H9 (cell line): ENCODE measurements at places on chromosomes 5 and 9.

DNA sequence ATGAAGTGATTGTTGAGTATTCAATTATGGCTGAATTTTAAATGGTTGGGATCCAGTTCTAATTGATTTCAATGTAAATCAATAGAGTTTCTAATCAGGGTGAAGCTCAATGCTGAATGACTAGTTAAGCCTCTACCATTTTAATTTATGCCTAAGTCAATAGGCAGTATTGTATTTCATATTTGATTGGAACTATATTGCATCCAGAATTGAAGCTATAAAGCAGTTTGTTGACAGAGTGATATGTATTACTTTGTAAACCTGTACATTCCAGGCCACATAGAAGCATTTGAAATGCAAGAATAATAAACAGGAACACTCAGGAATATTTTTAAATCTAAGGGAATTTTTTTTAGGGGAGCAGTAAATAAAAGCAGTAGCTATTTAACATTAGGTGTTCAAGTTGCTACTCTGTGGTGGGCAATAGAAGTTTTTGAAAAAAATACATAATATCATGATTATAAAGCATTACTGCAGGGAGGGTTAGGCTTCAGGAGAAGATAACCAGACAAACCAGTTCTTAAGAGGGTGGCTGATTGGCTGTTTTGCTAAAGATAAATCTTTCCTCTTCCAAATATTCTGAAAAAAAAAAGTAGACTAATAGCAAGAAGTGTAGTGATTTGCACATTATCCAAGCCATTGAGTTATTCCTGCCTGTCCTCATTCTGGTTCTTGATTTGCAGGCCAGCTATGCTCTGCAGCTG lies 492.0 kb upstream of the MEF2C start:
- DNase-seq = no peak

DNA sequence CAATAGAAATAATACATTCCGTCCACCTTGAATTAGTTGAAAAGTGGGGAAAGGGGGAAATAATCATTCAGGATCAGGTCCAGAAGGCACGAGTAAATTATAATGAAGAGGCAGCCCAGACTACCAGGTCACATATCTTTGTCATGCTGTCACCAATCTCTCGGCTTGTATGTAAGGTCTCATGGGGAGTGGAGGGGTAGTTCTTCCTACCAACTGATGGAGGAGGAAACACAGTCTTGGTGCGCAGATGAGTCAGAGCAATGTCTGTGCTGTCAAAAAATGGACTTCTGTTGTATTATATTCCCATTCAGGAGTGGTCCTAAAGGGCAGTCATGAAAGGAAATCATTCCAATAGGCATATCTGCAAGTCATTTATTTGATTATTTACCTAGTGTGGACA lies 164.2 kb upstream of the PTGER4 start:
- DNase-seq = no peak

GRCh38 chr5:152688561-152689249 lies 283.6 kb upstream of the NMUR2 start:
- DNase-seq = no peak

DNA sequence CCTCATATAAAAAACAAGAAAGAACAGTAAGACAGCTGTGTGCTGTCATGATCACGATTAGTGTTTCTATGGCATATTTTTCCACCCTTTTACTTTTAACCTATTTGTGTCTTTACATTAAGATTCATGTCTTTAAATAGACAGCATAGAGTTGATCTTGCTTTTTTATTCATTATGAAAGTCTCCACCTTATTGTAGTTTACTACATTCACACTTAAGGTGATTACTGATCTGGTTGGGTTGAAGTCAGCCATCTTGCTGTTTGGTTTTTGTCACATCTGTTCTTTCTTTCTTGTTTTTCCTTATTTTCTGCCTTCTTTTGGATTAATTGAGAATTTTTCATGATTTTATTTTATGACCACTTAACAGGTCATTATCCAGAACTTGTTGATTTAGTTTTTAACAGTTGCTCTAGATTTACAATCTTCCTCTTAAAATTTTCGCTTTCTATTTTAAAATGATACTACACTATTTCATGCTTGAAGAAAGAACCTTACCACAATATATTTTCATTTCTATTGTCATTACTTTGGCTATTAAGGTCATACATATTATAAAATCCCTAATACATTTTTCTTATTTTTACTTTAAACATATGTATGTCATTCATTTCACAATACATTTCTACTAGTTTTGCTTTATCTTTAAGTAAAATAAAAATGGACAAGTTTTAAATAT lies 292.5 kb downstream of the SH3GL2 start:
- no peak for DNase-seq

DNA sequence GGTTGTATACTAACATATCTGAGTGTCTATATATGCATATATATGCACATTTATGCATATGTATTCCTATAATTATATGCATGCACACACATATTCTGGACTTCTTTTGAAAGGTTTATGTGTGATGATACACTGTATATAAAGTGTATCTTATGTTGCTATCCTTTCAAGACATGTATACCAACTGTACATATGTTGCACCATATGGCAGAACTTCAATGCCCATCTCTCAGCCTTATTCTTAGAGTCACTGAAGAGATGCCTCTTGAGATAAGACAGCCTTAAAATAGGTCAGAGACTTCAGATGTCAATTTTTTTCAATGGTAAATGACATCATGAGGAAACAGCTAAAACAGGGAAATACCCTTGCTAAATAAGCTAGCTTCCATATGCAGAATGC lies 461.4 kb downstream of the SPATA31D1 start:
- DNase-seq = no peak

DNA sequence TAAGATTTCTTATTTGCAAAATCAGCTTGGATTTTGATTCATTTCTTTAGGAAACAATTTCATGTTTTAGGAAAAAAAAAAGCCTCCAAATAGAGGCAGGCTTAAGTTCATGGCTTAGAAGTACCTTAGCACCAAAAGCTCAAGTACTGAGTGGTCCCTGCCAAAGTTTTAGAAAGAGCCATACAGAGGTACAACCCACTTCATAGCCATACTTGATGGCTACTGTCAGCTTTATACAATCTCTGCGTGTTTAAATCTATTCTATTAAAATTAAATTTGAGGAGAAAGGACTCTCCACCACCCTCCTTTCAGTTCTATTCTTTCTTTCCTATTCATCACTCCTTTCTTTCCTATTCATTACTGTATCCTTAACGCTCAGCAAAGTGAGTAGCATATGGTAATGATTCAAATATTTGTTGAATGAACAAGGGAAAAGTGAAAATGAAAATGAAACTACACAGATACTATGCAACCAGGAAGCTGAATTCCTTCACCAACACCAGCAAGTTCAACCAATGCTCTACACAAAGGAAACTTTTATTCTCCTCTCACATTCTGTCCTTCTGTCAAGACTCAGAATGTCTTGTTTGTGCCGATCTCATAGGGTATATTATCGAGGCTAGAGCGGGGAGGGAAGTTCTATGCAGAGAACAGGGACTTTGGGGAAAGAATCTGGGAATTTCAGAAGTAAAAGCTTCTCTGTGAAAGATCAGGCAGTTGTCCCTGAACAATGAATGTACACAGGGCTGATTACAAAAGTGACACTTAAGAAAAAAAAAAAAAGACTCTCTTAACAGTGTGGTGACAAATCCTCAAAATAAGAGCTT lies 138.6 kb upstream of the SPEF2 start:
- DNase-seq = no peak

DNA sequence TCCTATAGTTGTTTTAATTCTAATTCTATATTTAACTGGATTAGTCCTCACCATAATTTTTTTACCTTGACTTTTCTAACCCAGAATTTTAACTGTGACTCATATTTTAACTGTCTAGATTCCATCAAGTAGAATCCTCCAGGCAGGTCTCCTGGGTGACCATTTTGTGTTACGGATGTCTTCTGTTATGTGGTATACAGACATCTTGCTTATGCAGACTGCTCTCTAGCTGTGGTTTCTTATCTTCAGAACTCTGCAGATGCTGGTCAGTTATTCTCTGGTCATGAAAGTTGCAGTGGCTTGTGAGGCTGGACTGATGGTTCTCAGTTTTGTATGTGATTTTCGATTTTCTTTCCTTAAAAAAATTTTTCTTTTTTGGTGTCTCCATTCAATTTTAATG lies 139.4 kb downstream of the ATG10 start:
- no peak for DNase-seq

DNA sequence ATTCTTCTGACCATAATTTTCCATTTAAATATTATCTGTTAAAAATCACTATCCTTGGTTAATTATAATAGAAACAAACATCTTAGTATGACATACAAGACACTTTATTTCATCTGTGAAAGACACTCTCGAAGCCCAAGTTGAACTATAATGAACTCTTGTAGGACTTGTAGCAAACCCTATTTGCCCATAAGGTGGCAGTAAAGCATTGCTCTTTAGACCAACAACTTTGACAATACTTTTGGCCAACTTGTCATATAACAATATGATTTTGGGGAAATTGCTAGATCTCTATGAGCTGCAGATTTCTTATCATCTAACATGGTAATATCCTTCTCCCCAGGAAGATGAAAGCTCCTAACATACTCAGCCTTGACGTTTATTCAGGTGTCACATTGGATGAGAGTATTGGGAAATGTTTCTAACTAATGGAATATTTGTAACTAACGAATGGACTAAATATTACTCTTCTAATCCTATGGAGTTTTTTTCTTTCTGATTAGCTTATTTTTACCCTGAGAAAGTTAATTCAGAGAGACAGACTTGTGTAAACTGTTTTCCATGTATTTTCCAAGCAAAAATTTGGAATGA lies 11.0 kb downstream of the SPINK14 start:
- DNase-seq = no peak

DNA sequence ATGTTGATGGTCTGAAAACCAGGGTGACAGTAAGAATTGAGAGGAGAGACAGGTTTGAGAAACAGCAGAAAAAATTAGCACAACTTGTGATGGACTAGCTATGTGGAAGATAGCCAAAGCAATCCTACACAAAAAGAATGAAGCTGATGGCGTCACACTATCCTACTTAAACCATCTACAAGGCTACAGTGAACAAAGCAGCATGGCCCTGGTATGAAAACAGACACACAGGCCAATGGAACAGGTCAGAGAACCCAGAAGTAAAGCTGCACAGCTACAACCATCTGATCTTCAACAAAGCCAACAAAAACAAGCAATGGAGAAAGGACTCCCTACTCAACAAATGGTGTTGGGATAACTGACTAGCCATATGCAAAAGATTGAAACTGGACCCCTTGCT lies 7.5 kb upstream of the UBE2R2 start:
- no peak for DNase-seq

DNA sequence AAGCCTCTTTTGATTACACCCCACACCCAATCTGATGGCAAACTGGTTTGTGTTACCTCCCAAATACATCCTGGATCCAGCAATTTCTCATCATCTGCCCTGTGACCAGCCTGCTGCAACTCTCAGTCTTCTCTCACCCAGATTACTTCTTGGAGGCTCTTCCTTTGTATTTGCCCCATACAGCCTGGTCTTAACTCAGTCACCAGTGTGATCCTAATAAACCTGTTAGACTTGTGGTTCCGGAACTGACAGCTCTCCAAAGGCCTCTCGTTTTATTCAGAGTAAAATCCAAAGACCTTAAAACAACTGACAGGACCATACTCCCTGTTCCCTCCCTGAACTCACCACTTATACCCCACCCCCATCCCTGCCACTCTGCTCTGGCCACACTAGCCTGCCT lies 228.2 kb upstream of the PAPPA start:
- no peak for DNase-seq

DNA sequence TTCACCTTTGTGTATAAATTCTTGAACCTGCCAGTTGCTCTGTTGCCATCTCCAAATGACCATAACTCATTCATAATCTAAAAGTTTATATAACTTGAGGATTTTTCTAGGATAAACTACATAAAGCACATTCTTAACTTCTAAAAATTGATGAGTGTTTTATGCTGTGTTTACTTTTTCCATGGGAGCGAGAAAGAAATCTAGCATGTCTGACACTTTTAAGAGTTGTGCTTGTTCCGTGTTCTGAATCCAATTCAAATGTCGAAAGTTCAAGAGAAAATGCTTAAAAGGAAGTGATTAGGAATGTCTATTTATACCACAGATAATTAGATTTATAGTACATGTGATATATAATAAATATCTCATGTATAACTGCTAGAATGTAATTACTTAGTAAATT lies 154.4 kb downstream of the DEPDC1B start:
- DNase-seq = no peak

DNA sequence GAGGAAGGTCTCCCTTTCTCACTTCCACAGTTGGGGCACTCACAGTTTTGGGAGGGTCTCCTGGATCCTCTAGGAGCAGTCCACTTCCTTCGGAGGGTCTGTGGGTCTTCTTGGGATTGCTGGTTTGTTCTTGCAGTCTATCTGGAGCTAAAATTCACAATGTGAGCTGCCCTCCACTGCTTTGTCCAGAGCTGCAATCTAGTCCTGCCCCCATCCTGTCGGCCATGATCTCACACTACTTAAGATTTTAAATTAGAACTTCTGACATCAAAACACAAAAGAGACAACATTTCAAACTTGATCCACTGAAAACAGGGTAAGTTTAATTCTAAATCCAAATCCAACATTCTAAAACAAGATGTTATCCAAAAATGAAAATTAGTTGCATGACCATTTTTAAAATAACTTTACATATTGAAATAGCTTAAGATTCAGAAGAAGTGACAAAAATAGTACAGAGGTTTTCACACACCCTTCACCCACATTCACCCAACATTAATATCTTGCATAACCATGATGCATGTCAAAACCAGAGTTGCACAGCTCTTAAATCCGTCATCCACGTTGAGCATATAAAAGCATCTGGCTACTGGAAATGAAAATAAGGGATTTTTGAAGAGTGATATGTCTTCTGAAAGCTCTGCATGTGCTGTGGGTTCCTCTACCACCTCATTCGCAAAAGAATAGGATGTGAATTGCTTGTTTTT lies 113.7 kb upstream of the EPB41L4A start:
- DNase-seq = no peak

DNA sequence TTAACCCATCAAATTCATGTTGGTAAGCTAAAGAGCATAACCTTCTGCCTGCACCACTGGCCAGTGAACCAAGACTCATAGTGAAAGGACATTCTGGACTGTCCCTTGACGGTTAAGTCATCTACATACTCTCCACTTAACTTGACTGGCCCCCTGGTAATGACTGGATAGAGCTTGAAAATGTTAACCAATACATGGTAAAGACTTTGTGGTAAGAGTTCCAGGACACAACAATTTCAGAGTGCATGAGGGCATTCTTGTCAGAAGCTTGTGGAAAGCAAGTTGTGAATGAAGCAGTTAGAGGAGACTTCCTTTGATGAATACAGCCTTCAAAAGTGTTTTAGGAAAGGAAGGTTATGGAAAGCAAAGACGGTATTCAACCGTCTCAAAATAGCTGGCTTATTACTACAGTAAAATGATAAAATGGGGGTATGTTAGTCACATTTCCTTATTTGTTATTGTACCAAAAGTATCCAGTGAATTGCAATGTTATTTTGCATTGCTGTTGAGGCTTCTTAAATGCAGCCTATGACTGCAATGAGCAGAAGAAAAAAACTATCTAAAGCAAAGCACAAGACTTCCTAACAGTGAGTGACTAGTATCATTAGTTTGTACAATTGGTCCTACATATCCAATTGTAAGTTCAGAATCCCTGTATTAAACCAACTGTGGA lies 47.2 kb upstream of the DAB2 start:
- DNase-seq = no peak

- DNase-seq = peak; percentile 43
Measured at GRCh38 chr5:150101023-150101422, 14.7 kb upstream of the CSF1R start.

- no peak for DNase-seq
Measured at GRCh38 chr5:156393980-156394379, 67.0 kb downstream of the SGCD start.
